ENCODE measurements at places on chromosomes 7 and 10.

- DNase-seq, result no peak
These were observed 140.3 kb upstream of the TCF7L2 start for GRCh38 chr10:112809736-112810135.

GRCh38 chr10:18217577-18217976, 77.4 kb downstream of the CACNB2 start:
- DNase-seq, result no peak

DNA sequence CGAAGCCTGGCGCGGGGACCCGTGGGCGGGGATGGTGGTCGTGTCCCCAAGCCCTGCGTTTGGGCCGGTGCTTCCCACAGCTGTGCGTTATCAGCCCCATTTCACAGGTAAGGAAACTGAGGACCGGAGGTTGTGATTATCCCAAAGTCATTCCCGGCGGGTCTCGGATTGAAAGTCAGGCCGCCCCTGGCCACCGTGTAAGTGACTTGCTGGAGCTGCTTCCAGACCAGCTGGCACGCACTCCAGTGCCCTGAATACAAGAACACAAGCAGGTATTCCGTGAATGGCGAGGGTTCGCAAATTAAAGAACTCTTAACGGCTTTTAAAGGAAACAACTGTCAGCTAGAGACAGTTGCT, 675 bp upstream of the ATE1 start:
- no peak for DNase-seq

GRCh38 chr7:120170834-120171233, 102.1 kb upstream of the KCND2 start:
- no peak for DNase-seq

DNA sequence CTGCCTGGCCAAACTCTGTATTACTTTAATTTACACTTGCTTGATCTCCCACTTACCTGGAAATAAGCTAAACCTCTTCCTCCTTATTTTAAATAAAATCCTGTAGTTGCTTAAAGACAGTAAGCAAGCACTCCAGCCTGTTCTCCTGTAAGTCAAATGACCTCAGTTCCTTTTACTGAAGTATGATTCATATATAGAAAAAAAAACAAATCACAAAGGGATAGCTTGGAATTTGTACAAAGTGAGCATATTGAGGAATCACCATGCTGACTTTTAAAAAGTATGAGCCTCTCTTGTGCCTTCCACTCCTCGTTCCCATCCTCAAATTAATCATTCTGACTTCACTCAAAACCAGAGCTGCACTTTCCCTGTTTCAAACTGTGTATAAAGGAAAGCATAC, 52.0 kb downstream of the C10orf90 start:
- DNase-seq, result no peak

- DNase-seq, result no peak
These were observed 262.6 kb upstream of the CXCL12 start for GRCh38 chr10:44647473-44647872.

GRCh38 chr7:76063525-76063924, 15.6 kb downstream of the MDH2 start:
- DNase-seq, result no peak

GRCh38 chr7:74464931-74465886, 11.5 kb downstream of the GTF2IRD1 start:
- DNase-seq, result no peak

DNA sequence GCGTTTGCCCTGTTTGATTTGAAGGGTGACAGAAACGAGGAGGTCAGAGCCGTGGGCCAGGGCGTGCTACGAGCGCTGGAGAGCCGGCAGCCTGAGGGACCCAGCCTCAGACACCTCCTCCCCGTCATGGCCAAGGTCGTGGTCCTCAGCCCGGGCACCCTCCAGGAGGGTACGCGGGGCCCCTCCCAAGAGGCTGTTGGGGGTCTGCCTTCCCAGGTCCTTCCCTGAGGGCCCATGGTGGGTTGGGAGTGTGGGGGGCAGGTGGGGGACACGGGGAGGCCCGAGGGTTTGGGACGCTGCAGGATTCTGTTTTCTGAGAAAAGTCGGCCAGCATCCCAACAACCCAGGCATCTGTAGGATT, 7.8 kb downstream of the AP5Z1 start:
- DNase-seq, result no peak

DNA sequence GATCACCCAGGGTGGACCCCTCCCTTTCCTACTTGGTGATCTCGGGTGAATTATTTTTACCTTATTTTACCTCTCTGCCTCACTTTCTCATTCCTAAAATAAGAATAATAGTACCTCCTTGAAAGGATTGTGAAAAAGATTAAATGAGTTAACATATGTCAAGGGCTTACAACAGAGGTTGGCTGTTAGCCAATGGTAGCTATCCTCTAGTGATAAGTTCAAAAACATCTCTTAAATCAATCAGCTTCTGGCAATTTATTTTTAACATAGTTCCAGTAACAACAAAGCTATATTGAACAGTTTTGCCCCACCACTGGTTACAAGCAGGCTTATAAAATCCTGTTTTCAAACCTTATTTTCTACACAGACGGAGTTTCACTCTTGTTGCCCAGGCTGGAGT, 45.4 kb downstream of the TMEM168 start:
- no peak for DNase-seq

- no peak for DNase-seq
These were observed 64.3 kb upstream of the RET start for GRCh38 chr10:43012578-43012977.

- DNase-seq, result no peak
These were observed 13.8 kb upstream of the POT1 start for GRCh38 chr7:124943472-124943871.

DNA sequence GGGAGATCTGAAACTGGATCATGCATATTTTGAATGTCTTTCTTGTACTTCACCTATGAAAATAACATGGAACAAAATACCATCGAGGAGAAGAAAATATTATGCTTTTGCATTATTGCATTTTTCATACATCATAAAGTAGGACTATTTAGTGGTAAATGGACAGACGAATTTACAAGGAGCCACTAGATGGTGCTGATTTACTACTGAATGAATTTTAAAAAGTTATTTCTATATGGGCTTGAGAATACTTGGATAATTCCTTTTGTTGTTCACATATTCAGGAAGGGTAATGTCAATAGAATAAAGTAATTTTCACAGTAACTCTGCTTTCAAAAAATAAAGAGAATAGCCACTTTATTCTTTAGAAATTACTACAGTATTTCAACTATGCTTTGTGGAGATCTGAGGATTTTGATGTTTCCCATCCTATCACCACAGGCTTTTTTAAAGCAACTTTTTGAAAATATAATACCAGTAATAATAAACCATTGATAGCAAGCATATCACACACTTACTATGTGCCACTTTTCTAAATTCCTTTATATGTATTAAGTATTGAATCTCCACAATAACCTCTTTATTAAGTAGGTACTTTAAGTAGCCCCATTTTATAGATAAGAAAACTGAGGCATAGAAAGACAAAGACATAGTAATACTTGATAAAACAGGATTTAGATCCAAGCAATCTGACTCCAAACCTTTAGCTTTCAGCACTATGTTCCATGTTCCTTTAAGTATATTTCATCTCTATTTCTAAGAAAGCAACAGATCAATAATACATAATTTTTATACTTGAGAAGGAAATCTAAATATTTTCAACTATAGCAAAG, 38.6 kb downstream of the NEBL start:
- DNase-seq, result no peak

DNA sequence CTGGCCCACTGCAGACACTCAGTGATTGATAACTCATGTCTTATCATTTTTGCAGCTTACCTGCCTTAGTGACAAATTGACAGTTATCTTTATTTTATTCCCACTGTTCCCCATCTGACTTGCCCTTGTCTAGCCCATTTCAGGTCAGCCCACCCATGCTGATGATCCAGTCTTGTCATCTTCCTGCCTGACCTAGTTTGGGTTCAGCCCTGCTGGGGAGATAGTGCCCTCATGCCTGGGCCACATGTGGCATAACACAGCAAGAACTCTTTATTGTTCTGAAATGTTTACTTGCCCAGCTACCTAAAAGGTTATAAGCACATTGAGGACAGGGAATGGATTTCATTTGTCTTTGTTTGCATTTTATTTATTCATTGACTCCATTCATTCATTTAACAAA, 75.6 kb downstream of the ENTPD1 start:
- DNase-seq, result no peak

DNA sequence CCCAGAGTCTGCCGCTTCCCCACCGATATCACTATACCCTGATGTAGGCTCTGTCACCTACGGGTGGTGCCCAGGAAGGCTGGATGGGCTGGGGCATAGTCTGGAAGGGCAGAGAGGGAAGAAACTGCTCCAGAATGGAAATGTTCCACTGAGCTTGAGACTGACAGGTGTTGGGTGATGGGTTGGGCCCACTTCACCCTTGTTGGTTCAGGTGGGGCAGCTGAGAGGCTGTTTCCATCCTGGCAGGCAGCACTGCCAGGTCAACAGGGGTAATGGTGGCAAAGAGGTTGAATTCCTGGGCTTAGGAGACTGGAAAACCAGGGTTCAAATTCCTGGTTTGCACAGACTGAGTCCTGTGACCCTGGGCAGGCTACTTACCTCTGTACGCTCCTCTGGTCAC, 28.5 kb upstream of the FRAT2 start:
- DNase-seq, result no peak

GRCh38 chr7:30975256-30975899, 11.6 kb downstream of the GHRHR start:
- no peak for DNase-seq

GRCh38 chr7:157497744-157498651, 161.2 kb downstream of the DNAJB6 start:
- no peak for DNase-seq

- DNase-seq, result no peak
These were observed 115.8 kb downstream of the THSD7A start for GRCh38 chr7:11716185-11716584.

DNA sequence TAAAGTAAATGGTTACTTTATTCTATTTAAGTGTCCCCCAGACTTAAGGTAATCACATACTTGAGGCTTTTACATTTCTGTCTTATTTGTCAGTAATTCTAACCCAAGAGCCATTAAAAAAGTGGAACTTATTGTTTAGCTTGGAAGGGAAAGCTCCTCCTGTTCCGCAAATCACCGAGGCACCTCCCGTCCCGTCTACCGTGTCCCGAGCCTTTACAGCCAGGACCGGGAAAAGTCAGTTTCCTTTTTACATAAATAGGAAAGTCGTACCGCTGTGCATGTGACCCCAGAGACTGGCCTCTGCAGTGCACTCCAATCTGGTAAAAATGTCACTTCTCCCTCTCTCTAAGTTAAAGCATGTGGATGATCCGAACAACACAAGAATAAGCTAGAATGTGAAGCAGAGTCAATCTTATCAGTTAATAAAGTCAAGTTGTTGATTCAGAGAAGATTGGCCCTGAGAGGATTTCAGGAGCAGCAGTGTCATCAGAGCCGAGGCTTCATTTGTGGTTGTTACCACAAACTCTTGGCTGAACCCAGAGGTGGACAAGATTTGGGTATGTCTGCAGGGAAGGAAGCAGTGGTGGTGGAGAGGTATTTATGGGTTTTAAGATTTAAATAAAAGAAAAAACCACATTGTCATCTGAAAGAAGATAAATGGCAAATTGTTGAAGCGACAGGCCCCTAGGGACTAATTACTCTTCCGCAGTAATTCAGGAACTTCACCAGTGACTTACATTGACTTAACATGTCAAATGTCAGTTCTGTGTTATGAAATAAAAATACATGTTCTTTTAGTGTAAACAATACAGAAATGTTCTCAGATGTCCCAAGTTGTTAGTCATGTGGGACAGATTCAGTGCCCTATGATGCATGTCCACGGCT, 316.6 kb upstream of the ZNF32 start:
- DNase-seq, result no peak

DNA sequence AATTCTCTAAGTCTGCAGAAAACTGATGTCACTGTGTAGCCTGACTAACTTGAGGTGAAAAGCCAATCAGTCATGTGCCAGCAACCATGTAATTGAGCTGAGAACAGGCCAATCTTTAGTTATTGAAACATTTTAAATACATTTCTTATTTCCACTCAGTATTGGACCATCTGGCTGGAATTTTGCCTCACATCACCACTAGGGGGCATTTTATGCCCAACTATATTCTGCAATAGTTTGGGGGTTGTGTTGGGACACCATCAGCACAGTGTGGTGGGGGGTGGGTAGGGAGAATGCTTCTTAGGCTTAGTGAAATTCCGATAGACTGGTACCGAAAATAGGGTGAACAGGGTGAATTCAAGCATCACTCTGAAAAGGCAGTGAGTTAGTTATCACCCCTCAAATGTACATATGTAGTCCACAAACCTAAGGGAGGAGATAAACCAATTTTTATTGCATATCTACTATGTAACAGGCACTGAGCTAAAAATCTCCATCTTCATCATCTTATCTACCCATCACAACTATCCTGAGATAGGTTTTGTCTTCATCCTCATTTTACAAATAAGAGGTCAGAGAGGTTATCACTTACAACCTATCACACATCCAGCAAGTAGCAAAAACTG, 17.8 kb downstream of the NPSR1 start:
- DNase-seq, result no peak

DNA sequence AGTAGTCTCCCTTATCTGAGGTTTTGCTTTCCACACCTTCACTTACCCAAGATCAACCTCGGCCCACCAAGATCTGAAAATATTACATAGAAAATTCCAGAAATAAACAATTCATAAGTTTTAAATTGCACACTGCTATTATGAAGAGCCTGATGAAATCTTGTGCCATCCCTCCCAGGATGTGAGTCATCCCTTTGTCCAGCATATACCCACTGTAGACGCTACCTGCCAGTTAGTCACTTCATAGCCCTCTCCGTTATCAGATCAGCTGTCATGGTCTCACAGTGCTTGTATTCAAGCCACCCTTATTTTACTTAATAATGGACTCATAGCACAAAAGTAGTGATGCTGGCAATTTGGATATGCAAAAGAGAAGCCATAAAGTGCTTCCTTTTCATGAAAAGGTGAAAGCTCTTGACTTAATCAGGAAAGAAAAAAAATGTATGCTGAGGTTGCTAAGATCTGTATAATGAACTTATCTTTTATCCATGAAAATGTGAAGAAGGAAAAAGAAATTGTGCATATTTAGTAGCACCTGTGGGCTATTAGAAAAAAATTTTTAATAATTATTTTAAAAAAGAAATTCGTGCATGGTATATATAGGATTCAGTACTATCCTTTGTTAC, 9.8 kb upstream of the MRPS16 start:
- DNase-seq, result no peak

DNA sequence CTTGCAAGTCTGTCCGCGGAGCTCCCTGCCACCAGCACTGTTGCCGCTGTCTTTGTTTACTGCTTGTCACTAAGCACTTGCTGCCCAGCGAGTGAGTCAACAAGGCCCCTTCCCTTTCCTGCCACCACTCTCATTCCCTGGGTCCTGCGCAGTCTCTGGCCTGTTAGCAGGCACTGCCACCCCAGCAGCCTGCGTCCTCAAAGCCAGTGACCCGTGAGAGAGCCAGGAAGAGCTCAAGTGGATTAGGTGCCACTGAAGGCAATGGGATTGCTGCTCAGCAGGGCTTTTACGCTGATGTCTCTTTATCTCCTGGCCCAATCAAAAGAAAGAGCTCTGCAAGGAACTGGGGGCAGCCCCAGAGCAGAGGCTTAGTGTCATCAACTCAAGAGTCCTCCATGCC, at the start of gene FRMPD2:
Gene FRMPD2, minus strand, starts transcription at position 61 of the 400 bp plus-strand sequence. CDS start 129 bp downstream, outside the sequence.
- no peak for DNase-seq

DNA sequence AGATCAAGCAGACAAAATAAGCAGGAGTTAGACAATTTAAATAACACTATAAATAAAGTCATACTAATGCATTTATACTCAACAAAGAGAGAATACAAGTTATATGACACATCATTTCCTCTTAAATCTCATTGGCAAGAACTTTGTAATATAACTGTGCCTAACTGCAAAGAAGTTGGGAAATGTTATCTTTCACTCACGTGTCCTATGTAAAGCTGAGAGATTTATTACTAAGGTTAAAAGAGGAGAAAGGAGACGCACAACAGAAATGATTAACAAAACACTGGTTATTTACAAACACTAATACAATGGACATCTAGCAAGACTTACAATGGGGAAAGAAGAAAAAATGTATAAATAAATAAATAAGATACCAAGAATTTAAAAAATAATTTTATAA, 12.7 kb upstream of the TMEM273 start:
- no peak for DNase-seq

Data from CMK (cell line).